ENCODE measurements at places on chromosomes 13 and 19.
A peak's percentile ranks its signal among the peaks of the same experiment; 100 is the strongest.

DNA sequence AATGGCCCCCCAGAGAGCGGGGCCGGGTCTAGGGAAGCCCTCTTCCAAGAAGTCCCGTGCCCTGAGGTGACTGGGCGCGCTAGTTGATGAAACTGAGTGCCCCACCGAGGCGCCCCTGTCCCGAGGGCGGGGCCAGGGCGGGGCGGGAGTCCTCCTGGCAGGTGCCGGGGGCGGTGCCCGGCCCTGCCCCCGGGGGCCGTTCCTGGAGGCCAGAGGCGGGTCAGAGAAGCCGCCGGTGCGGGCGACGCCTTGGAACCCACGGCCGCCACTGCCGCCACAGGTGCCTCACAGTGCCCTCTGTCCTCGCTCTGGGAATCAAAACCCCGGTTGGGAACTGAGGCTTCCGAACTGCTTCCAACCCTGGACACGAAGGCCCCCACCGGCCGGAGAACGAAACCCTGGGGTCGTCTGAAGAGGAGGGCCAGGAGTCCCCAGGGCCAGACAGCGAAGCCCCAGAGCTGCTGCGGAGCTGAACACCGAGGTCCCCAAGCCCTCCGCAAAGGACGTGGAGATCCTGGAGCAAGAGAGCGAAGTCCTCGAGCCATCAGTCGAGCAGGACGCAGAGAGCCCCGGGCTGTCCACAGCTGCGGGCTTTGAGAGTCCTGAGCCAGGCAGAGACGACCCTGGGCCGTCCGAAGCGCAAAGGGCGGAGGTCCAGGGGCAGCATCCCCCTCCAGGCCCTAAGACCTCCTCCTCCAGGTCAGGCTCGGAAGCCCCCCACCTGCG, at the start of gene MISP3:
TSS of gene MISP3 (plus strand) at position 252 of the 726 bp plus-strand sequence. CDS start 524 bp downstream, outside the sequence.
- DNase-seq, result peak; percentile 41

GRCh38 chr19:31416548-31416947, 67.3 kb upstream of the TSHZ3 start:
- no peak for DNase-seq

DNA sequence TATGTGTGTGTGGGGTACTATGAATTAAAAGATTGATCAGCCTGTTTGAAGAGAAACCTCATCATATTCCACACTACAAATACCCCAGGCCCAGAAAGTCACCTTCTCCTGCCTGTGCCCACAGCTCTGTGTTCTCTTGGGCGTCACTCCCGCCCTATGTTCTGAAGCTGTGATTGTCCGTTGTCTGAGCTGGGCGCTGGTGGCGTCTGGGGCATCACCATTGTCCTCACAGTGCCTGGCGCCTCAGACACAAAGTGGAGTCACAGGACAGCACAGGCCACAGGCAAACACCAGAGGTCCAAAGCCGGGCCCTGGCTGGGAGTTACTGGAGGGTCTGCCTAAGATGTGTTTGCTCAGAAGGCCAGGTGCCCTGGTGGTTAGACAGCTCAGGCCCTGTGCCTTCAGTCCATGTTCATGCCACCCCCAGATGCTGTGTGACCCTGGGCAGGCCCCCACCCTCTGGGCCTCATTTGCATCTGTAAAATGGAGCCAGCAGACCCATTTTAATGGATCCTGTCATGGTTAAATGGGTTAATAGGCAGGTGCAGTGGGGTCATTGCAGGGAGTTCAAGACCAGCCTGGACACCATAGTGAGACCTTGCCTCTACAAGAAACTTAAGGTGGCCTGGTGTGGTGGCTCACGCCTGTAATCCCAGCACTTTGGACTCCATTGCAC, 34.5 kb downstream of the DNM2 start:
- no peak for DNase-seq

- DNase-seq, result no peak
Observed at GRCh38 chr13:86383151-86383550, 583.9 kb upstream of the SLITRK6 start.

GRCh38 chr13:98921786-98922185, 56.1 kb downstream of the DOCK9 start:
- DNase-seq, result no peak

DNA sequence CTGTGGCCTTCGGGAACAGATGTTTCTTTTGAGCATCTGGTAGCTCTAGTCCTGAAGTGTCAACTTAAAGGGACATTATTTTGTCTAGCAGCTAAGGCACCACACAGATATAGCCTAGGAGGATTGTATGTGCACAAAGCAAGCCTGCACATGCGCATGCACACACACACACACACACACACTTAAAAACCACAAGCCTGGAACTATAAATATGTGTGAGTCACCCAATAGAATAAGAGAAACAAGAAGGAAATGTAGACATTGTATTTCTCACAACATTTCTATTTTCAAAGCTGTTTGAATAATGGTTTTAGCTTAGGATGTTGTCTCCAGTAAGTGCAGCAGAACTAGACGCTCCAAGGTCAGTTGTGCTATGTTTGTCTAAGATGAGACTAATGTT, 516.5 kb downstream of the SUCLA2 start:
- no peak for DNase-seq

- no peak for DNase-seq
Observed at GRCh38 chr13:33865945-33866344, 48.0 kb downstream of the RFC3 start.

DNA sequence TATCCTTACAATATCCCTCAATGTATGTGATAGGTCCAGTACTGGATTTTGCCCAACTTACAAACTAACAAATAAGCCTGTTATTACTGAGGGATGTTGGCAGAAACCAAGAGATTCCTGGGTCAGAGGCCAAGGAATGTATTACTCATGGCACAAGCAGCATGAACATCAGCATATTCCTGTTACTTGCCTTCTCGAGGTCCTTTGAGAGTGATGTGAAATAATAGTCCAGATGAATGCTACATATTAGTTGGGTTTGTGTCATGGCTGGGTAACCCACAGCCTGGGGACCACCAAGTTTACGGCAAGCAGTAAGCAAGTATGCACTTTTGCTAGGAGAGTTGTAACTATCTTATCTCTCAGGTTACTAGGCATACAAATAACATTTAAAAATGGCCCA, 384.5 kb upstream of the GPC6 start:
- DNase-seq, result no peak

- peak; percentile 51 for DNase-seq
Observed at GRCh38 chr13:94435604-94436226, 43.8 kb downstream of the DCT start.

DNA sequence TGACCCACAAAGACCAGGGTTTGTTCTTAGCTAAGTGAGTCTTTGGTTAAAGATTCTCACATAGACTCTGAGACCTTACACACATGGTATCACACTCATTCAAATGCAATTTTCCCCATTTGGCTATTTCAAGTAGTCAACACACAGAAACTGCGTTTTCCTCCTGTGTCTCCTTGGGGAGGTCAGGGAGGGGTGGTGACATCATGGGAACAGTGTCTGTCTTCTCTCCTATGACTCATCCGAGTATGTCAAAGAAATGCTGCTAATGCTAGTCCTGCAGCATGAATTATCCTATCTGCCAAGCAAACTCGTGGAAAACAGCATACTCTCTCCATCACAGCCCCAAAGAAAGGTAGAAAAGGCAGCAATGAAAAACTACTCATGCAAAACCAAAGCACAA, 100.2 kb downstream of the ENOX1 start:
- DNase-seq, result peak; percentile 20

- no peak for DNase-seq
Observed at GRCh38 chr19:1700733-1701663, 48.6 kb upstream of the TCF3 start.

DNA sequence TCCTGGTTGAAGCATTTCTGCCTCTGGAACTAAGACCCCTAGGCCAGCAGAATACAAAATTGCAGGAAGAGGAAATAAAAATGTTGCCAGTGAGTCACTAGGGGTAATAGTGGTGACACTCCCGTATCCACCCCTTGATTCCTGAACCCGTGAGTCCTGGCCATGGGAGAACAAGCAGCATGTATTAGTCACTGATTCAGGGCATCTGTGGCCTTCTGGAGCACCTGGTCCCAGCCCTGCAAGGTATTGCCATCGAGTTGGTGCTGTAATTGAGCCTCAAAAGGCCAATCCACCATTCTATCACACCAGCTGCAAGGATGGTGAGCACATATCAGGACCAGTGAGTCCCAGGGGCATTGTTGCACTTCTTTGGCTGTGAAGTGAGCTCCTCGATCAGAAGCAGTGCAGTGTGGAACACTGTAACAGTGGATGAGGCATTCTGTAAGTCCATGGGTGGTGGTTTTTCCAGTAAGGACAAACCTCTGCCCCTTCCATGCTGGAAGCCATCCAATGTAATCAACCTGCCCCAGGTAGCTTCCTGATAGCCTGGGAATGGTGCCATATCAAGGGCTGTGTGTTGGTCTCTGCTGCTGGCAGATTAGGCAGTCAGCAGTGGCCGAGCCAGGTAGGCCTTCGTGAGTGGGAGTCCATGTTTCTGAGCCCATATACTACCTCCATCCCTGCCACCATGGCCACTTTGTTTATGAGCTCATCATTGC, 39.6 kb downstream of the C1QTNF9 start:
- no peak for DNase-seq

DNA sequence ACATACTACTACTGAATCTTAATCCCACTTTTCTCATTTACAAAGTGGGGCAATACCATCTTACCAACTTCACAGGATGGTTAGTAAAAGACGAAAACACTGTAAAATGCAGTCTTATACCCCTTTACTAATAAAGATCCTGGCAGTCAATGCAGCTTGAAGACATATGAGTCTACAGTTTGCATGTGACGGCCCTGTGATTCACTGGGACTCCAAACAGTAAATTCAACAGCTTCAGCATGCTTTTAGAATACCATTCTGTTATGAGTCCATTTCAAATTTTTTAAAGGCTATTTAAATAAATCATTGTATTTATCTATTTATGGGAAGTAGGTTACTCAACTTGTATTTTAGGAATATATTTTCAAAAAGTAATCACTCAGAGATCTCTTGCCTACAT, 629.1 kb downstream of the LIG4 start:
- DNase-seq, result no peak

DNA sequence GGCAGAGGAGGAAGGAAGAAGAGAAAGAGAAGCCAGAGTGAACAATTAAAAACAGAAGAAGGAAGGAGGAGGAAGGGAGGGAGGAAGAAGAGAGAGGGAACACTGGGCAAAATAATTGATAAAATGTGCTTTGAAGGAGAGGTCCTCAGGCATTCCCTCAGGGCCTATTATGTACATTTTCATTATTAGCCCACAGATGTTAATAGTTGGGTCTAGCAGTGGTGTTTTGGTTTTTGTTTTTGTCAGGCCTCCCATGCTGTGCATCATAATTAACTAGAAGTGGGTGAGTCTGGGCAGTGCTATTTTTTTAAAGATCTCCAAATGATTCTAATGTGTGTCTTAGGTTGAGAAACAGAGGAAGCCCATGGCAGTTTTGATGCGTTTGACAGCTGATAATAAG, 178.1 kb downstream of the TDRD3 start:
- DNase-seq, result no peak

GRCh38 chr19:1051791-1052190, 11.9 kb downstream of the ABCA7 start:
- DNase-seq, result no peak

GRCh38 chr13:67318860-67319259, 88.7 kb upstream of the PCDH9 start:
- no peak for DNase-seq

- no peak for DNase-seq
Observed at GRCh38 chr13:113920606-113921286, 53.1 kb downstream of the C13orf46 start.

DNA sequence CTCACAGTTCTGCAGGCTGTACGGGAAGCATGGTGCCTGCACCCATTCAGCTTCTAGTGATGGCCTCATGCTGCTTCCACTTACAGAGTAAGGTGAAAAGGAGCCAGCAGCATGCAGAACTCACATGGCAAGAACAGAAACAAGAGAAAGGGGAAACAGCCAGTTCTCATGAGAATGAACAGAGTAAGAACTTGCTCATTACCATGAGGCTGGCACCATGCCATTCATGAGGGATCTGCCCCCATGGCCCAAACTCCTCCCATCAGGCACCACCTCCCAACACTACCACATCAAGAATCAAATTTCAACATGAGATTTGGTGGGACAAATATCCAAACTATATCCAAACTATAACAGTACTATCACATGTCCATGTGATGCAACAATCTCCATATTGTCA, 72.1 kb downstream of the KATNAL1 start:
- no peak for DNase-seq

GRCh38 chr19:18832306-18833140, 764 bp downstream of the UPF1 start:
- peak; percentile 16 for DNase-seq

Measured in SK-N-DZ (cell line).